Skin of body (tissue), 3 donors: ENCODE measurements at places on chromosomes 1 and 21.

- no peak for DNase-seq
Observed at GRCh38 chr1:229578168-229579058, 19.9 kb upstream of the ABCB10 start.

GRCh38 chr1:110874324-110875215, 1.6 kb downstream of the CD53 start:
- no peak for DNase-seq

GRCh38 chr1:243595527-243596210, 254.4 kb downstream of the AKT3 start:
- DNase-seq: no peak

DNA sequence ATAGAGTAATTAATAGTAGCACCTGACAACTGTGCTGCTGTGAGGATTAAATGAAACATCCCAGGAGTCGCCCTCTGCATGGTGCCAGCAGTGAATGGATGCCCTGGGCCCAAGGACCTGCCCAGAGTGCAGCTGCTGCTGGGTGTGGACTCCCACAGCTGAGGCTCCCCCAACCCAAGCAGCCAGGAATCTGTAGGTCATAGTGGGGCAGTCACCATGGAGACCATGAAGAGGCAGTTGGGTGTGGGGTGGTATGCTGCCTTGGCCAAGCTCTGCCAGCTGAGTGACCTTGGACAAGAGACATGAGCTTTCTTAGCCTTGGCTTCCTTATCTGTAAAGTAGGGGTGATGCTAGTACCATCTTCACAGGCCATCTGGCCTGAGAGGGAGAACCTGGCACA, 9.4 kb downstream of the OLIG2 start:
- DNase-seq: no peak

- no peak for DNase-seq
Observed at GRCh38 chr1:184068354-184068753, 16.8 kb downstream of the TSEN15 start.

- DNase-seq: no peak
Observed at GRCh38 chr21:33121715-33122475, 52.0 kb downstream of the OLIG1 start.

DNA sequence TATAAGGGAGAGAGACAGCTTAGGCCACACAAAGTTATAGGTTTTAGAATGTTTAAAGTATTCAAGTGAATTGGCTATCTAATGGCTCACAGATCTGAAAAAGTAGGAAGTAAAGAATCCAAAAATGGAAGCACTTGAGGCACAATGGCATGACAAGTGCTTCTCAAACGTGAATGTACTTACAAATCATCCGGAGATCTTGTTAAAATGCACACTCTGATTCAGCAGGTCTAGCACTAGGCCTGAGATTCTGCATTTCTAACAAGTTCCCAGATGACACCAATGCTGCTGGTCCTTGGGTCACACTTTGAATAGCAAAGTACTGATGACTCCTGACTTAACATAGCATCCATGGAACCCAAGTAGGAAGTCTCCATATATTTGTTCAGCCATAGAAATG, 20.9 kb upstream of the AGL start:
- DNase-seq: no peak

- DNase-seq: no peak
Observed at GRCh38 chr1:100039591-100039990, 69.8 kb downstream of the SLC35A3 start.

GRCh38 chr1:25810341-25811299, 9.1 kb upstream of the MTFR1L start:
- peak; percentile 24 for DNase-seq

DNA sequence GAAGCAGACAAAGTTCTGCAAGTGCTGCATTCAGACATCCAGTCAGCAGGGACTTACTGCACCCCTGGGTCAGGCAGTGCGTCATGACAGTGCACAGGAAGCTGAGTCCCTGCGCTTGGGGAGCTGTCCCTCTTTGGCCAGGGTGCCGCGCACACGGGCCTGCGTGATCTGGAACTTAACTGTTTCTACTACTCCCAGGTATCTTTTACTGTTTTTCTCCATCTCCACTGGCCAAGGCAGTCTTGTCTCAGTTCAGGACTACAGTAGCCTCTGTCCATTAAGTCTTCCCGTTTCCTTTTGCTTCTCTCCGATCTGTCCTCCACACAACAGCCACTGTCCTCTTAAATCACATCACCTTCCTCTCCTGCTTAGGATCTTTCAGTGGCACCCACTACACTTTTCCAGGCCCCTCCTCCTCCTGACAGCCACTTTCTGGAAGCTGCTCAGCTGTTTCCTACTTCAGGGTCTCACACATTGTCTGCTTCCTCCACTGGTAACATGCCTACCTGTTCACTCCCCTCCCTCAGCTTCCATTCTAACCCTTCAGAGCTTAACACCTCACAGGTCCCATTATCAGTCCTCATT, 15.9 kb downstream of the ERRFI1 start:
- DNase-seq: no peak

DNA sequence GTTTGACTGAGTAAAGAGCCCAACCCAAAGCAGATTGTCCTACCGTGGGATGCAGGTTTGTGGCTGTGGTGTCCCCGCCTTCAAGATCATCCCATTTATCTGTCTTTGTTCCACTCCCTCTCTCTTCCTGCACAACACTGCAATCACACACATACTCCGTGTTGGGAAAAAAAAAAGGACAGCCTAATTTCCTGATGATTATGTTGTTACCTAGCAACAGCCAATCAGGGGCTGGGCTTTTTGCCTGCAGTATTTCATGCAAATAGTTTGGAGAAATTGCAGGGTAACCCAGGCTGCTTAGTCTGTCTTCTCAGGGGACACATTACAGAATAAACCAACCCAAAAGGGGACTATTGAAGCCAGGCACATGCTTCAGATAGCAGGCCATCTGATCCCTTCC, 38.3 kb downstream of the PHC2 start:
- DNase-seq: no peak

- DNase-seq: peak; percentile 96
Observed at GRCh38 chr1:16612332-16613172, 812 bp downstream of the NBPF1 start.

GRCh38 chr1:56830052-56830451, 10.8 kb upstream of the FYB2 start:
- no peak for DNase-seq

GRCh38 chr1:222521299-222522104, 26.4 kb downstream of the HHIPL2 start:
- DNase-seq: no peak

- no peak for DNase-seq
Observed at GRCh38 chr1:34792424-34792823, 375 bp upstream of the GJA4 start.

- DNase-seq: no peak
Observed at GRCh38 chr1:117633423-117633822, 27.6 kb downstream of the TENT5C start.

DNA sequence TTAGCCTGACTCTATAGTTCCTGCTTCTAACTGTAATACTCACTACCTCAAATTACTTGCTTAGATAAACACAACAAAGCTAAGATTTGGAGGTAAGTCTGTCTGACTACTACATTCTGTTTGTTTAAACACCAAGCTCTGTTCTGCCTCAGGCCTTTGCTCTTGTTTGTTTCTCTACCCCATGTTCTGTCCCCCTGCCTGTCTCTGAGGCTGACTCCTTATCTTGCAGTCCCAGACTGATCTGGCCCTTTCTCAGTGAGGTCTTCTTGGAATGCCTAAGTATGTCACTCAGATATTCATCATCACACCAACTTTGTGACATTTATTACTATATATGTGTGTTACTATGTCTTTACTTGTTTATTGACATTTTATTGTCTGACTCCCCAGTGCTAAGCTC, 425.5 kb downstream of the LMO4 start:
- DNase-seq: no peak

DNA sequence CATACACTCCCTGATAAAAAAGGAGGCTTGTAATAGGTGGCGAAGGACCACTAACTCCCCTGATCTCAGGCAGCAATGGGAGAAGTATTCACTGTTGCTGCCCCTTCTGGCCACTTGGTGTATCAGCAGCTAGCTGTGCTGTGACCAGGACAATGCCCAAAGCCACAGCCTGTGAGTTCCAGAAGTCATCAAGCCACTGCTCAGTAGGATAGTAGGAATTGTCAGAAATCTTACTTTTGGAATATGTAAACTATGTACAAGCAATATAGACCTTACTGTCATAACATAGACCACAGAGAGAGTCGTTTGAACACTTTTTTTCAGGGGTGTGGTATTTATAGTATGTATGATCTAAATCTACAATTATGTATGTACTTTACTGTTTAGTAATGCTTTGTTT, 248.3 kb upstream of the CAMK1G start:
- no peak for DNase-seq

DNA sequence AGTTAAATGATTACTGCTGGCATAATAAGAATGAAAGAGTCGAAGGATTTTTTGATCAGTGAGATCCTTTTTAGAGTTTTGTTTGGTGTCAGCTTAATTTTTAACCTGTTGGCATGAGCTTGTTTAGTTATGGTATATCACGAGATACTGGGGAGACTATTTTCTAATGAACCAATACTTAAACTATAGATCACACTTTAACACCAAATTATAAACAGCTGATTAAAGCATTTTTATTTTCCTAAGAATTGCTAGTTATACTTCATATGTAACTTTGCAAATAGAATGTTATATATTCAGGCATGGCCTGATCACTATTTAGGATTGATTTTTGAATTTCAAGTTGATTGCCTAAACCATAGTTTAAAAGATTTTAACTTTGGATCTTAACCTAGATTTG, 6.0 kb downstream of the DDX20 start:
- DNase-seq: no peak

DNA sequence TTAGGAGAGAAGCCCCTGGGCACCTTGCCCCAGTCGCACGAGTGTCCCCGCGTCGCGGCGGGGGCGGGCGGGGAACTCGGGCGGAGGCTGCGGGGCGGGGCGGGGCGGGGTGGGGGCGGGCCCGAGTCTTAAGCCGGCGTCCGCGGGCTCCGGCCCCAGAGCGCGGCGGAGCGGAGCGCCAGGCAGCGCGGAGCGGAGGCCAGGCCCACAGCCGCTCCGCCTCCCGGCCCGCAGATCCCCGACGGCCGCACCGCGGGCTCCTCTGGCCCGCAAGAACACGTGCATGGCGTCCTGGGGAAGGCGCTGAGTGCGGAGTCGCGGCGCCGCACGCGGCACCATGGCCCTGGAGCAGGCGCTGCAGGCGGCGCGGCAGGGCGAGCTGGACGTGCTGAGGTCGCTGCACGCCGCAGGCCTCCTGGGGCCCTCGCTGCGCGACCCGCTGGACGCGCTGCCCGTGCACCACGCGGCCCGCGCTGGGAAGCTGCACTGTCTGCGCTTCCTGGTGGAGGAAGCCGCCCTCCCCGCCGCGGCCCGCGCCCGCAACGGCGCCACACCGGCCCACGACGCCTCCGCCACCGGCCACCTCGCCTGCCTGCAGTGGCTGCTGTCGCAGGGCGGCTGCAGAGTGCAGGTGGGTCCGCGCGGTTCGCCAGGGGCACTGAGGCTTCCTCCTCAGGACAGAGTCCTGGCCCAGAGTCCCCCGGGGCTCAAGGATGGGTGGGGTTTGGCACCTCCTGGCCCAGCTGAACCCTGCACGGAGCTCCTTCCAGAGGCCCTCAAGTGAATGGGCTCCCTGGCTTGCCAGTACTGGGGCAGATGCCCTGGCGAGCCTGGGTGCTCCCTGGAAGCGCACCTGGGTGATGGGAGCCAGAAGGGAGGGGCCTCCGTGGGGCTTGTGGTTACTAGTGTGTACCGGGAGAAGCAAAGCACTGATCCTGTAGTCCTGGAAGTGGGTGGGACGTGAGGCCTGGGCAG, at the start of gene ESPN:
Gene ESPN (plus strand): TSS at position 158 of the 975 bp plus-strand sequence. CDS start 180 bp downstream, at position 338.
- DNase-seq: no peak

- no peak for DNase-seq
Observed at GRCh38 chr1:24857507-24858133, 72.5 kb downstream of the RUNX3 start.

DNA sequence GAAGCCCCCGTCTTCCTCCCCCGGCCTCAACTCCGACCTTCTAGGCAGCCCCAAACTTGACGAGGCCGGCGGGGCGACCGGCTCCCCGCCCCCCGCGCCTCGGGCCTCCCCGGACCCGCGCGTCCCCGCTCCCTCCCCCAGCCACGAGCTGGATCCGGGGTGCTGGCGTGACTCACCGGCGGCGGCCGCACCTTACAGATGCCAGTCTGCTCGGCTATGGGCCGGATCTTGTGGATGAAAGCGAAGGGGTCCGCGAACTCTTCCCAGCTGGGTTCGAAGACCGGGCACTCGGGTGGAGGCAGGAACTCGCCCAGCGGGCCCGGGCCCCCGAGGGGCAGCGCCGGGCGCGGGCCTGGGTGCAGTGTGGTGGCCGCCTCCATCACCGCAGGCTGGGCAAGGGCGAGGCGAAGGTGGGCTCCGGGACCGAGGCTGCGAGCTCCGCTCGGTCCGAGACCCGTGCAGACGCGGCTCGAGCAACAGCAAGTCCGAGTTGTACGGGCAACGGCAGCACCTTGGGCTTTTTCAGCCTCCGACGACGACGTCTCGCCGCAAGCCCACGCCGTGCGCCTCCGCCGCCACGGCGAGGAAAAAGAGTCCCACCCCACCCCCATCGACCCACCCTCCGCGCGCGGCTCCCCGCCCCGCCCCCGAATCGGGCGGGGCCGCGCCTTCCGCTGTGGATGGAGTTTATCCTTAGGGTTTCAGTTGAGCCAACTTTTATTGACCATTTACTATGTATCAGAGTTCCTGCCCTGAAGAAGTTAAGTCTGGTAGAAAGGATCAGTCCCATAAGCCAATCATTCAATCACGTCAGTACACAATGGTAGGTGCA, at the start of gene KDM5B:
Gene KDM5B (minus strand): TSS at position 496 of the 832 bp plus-strand sequence. CDS start 116 bp downstream, at position 380.
- DNase-seq: peak; percentile 68

DNA sequence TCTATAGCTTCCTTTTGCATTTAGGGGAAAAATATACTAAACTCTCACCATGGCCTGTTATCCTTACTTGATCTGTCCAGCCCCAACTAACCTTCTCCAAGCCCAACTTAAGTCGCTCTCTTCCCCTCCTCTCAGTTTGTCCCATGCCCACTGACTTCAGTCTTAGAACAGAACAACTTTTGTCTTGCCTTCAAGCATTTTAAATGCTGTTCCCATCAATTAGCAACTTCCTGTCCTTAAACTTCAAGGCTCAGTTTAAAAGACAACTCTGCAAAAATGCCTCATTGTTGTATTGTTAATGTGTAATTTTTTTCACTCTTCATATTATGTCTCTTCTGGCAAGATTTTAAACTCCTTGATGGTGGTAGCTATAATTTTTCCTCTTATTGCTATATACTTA, 526.9 kb downstream of the NEGR1 start:
- DNase-seq: no peak

DNA sequence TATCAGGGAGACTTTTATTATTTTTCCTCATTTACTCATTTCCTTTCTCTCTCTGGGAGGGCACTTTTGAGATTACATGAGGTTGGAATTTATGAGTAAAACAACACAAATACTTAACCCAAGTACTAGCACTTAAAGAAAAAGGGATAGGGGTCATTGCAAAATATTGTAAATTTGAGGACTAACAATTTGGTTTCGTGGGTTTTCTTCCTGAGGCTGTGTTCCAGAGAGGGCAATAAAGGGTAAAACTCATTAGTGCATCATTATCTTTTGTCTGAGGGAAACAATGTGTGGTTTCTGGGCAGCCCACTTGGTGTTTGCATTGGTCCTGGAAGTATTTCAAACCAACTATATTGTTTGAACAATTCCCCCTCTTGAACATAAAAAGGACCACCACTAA, 96.5 kb downstream of the GREM2 start:
- no peak for DNase-seq
